ENCODE measurements at places on chromosomes 3 and 15. TPM values are rescaled to one million over a fixed set of nuclear protein-coding genes. Genes with fewer than 3 reads are reported as not detected.

KNL1 gene
- total RNA-seq = 33.8 TPM

GRCh38 chr3:17738921-17739320 lies 3.5 kb downstream of the TBC1D5 start:
- peaks cover 27% of the 10 kb centered on the region for H3K4me1 ChIP-seq

CFAP44 gene
- total RNA-seq = 3.3 TPM

DNA sequence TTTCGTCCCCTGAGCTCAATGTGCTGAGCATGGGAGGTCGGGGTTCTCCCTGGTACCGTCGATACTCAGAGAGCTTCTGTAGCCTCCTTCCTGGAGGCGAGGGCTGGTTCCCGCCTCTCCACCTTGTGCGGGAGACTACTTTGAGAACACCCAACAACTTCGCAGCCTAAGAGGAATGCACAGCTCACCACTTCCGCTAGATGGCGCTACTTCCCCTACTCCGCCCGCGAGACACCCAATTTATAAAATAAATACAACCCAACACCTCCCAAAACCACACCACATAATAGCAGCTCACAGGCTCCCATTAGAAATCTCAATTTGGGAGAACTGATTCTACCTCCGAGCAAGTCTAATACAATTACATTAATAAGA lies 1.2 kb downstream of the RGMA start:
- DNase-seq = peak; percentile 47
- no peaks in the 10 kb centered on the region for H3K36me3 ChIP-seq
- no peak overlapping the region for H3K4me3 ChIP-seq
- no peak overlapping the region for H3K27ac ChIP-seq
- H3K4me1 ChIP-seq = peaks cover 3% of the 10 kb centered on the region

- H3K4me3 ChIP-seq = no peak overlapping the region
- H3K36me3 ChIP-seq = peaks cover 34% of the 10 kb centered on the region
- no peaks in the 10 kb centered on the region for H3K27me3 ChIP-seq
Observed at GRCh38 chr15:92936138-92936537, 36.0 kb downstream of the CHD2 start.

Measured in endothelial cell of umbilical vein (primary cell).